ENCODE measurements at places on chromosomes 2 and 18.

DNA sequence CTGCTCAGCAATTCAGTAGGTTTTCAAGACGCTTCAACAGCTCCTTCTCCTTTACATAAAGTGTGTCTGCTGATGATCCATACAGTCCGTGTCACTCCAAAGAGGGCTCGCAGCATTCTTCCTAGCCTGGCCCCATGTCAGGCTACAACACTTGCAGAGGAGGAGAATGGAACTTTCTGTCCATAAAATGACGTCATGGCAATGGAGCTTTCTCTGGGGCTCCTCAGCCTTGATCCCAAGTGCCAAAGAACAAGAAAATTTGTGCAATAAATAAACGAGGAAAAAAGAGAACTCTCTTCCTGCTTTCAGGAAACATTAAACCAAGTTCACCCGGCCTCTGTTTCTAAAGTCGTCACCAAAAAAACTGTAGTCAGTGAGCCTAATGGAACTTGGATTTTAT, 199.5 kb upstream of the MEIS1 start:
- no peak for DNase-seq

- DNase-seq = no peak
Measured at GRCh38 chr2:2620604-2621003, 289.5 kb upstream of the MYT1L start.

DNA sequence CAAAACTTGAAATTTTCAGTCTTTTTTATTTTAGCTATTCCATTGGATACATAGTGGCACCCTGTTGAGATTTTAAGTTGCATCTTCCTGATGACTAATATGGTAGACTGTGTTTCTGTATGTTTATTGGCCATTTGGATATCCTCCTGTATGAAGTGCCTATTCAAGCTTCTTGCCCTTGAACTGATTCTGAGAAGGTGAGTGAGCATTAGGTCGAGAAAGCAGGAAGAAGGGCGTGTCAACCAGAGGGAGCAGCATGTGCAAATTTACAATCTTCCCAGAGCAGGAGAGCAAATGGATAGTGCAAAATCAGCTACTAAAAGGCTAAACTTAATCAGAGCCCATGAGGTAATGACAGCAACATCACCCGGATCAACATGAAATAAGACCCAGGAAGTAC, 8.6 kb downstream of the INPP1 start:
- no peak for DNase-seq

DNA sequence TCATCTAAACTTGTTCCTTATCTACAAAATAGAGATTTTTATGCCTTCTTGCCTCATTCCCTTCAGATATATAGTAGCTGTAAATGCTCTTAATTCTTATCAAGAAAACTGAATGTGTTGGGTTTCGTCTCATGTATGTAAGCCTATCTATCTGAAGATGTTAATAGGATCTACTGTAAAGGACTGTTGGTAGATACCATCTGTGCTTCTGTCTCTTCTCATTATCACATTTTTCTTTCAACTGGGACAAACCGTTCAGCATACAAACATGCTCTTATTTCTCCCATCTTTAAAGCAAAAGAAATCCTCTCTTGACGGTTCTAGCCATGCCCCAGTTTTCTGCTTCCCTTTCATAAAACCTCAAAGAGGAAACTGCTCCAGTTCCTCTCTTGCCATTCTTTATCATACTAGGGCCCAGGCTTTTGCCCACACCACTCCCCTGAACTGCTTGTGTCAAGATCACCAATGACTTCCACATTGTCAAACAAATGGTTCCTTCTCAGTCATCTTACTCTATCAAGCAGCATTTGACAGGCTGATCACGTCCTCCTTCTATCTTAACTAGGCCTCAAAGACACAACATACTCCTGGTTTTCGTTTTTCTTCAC, 88.7 kb downstream of the ARHGEF33 start:
- DNase-seq = no peak

GRCh38 chr18:13441736-13442135, 223.2 kb downstream of the LDLRAD4 start:
- DNase-seq = no peak

- DNase-seq = no peak
Measured at GRCh38 chr18:48546396-48546795, 7.6 kb downstream of the CTIF start.

- no peak for DNase-seq
Measured at GRCh38 chr2:240388471-240389301, 46.8 kb upstream of the GPC1 start.

DNA sequence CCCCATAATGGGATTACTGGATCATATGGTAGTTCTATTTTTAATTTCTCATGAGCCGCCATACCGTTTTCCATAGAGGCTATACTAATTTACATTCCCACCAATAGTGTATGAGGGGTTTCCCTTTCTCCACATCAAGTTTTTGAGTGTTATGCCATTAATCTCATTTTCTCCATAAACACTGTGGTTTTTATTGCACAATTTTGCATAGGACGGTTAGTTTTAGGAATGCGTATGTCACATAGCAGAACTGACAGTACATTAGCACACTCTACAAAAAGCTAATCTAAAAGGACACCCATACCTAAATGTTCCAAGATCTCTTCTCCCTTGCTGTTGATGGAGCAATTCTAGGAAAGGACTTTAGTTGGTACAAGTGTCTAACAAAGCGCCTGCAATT, 32.5 kb downstream of the DARS1 start:
- no peak for DNase-seq

GRCh38 chr18:7325126-7325430, 94.2 kb downstream of the LRRC30 start:
- no peak for DNase-seq

DNA sequence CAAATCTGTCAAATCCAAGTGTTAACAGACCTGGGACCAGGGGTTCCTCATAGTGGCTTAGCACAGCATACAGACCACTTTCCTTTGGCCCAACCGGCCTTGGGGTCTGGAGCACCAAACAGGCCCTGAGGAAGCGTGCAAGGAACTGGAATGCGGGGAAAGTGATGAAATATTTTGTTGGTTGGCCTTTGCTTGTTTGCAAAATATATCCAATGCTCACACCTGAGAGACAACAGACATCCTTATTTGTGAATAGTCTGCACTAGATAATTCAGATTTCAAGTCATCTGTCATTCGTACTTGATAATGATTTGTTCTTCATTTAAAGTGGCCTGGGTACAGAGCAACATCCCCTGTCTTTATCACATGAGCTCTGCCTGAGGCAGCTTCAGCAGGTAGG, 43.5 kb downstream of the ABCG8 start:
- DNase-seq = no peak

GRCh38 chr2:217228732-217229131, 368.9 kb upstream of the TNP1 start:
- no peak for DNase-seq

GRCh38 chr2:231803501-231804138, 17.4 kb downstream of the COPS7B start:
- no peak for DNase-seq

DNA sequence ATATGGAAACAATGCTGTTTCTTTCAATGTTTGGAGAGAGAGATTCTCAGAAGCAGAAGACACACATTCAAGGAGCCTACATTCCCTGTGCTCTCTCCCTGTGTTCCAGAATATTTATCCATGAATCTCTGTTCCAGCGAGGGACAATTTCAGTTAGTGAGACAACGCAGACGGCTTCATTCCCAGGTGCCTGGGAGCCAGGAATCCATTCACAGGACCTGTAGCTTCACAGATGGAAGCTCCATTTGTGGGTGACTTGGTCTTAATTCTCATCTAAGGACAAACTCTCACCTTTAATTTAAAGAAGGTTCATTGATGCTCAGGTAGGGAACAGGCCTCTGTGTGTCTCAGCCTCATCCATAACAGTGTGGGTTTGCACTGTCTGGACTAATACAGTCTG, 1156.6 kb downstream of the RPIA start:
- DNase-seq = no peak

DNA sequence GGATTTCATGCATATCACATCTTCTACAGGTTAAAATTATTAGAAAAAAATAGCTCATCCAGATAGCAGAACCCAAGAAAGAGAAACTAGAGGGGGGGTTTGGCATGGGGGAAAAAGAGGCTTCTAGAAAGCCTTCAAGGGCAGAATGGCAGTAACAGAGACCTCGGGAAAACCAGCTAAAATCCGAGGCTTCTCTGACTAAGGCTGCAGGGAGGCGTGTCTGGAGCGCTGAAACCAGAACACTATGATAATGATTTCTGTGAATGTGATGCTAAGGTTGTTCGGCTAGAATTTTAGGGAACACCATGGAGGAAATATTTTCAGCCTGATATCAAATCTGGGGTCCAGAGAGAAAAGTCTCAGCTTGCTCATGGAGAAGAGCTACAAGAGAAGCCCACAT, 73.0 kb downstream of the ATP8B1 start:
- no peak for DNase-seq

DNA sequence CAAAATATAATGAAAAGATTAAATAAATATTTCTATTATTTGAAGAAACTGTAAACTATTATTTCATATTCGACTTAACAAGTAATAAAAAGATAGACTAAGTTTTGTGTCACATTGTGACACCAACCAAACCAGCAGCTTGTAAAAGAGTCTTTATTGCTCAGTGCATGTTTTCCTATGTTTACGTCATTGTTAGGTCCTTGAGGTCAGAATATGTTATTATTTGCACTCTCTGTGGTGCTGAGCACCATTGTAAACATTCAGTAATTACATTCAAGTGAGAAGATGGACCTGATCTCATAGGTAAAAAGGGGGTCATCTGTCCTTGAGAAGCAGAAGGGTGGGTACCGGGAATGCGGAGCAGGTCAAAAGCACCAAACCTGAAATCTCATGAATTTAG, 1999.1 kb upstream of the CELF4 start:
- no peak for DNase-seq

DNA sequence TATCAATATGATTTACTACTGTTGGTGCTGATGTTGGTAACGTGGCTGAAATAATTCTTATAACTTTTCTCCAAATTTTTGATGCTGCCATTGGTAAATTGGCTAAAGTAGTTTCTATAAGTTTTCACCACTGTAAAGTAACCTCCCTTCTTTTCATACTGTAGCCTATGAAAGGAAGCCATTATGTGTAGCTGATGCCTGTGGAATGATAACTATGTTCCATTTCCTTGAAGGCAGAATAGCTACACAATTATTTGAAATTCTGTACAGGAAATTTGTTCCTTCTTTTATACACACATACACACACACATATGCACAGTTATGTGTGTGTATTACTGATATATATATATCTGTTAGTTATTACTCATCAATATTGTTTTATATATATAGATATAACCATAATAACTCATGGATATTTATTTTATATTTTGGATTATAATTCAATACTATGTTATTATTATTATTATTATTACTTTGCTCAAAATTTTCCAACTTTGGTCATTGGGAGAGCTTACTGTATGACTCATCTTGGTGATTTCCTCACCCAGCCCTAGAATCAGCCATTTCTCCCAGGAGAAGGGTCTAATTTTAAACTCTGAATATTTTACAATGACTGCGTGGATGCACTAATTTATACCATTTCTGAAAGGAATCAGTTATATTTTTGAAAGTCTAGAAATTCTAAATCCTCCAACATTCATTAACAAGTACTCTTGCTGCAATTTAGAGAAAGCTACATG, 1677.7 kb downstream of the SUCLG1 start:
- DNase-seq = no peak

DNA sequence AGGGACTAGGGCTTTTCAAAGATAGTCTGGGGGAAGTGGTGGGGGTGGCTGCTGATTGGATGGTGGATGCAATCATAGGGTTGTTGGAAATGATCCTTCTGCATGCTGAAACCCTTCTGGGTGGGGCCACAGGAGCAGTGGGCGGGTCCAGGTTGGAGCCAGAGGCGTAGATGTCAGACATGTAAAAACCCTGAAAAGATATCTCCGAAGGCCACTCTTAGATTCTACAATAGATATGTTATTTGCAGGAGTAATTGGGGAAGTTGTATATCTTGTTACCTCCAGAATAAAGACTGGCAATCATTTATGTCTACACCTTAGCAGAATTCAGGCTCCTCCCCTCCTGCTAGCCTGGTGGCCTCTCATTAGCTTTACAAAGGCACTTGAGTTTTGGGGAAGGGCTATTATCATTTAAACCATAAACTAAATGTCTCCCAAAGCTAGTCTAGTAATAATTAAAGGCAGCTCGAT, 8.2 kb upstream of the FAM98A start:
- no peak for DNase-seq
